Stimulated activated CD8-positive, alpha-beta memory T cell treated with anti-CD3 and anti-CD28 coated beads, Interleukin-15, amount 100 ng/mL, for 24 hours (primary cell): ENCODE measurements at places on chromosomes 2 and 18.

DNA sequence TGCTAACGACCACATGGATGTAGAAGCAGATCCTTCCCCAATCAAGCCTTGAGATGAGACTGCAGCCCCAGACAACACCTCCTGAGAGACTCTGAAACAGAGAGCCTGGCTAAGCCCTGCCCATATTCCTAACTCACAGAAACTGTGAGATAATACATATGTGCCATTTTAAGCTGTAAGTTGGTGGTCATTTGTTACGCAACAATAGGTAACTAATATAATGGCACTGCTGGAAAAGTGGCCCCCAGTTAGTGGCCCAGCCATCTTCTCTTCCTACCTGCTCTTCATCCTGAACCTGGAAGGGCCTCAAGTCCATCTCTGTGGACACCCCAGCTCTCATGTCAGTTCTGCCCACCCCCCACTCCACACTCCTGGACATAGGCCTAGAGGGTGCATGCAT, 144.0 kb downstream of the TMEM17 start:
- DNase-seq: no peak

DNA sequence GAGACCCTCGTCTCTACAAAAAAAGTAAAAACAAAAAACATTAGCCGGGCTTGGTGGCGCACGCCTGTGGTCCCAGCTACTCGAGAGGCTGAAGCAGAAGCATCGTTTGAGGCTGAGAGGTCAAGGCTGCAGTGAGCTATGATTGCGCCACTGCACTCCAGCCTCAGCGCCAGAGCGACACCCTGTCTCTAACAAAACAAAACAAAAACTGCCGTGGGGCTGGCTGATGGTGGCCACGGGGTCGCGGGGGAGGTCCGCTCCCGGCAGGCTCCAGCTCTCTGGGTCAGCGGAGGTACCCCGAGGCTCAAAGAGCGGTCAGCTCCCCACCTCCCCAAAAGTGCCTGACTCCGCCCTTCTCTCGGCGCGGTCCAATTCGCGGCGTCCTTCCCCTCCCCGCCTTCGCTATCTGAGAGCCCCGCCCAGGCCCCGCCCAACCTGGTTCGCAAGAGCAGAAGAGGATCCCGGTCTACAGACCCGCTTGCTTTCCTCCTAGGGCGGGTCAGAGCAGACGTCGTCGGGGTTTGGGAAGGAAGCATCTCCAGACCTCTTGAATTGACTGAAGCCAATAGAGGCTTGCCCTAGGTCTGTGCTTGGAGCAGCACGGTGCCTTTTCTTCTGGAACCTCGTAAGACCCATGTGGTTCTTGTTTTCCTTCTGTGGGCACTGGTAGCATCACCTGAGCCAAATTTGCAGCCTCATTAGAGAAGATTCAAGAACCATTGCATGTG, 7.8 kb downstream of the RAX start:
- DNase-seq: no peak

DNA sequence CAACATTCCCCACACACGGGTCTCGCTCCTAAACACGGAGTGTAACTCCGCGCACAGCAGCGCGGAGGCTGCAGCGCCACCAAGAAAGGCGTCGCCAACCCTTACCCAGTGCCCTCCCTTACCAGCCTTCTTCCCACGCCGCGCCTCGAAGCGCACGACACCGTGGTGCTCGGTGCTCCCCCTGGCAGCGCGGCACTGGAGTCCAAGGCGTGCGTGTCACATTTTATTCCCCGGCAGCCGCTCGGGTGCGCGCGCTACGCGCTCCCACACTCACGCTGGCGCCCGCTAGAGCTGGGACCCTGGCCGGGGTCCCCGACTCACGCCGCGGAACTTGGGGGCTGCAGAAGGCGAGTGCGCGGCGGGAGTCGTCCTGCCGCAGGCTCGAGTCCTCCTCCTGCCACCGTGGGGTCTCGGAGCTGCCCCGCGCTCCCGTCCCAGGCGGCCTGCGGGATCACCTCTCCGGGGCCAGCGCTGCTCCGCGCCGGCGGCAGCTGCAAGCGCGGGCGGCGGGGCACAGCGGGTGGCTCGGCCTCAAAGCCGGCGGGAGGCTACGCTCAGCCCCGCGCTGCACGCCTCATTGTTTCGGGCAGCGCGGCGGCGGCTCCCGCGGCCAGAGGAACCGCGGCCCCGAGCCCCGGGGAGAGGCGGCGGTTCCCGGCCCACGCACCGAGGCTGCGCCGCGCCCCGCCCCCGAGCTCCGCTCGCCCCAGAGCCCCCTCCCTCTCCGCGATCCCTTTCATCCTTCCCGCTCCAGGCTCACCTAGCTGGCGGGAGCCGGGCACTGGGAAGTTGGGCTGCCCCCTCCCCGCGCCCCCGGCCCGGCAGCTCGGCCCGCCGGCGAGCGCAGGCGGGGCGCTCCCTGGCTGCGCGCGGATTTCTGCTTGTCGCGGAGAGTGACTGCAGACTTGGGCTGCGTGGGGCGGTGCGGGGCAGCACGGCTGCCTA, at the start of gene ST6GAL2:
TSS of gene ST6GAL2 (minus strand) at position 197 of the 945 bp plus-strand sequence. CDS start 42,190 bp downstream, outside the sequence.
- no peak for DNase-seq

DNA sequence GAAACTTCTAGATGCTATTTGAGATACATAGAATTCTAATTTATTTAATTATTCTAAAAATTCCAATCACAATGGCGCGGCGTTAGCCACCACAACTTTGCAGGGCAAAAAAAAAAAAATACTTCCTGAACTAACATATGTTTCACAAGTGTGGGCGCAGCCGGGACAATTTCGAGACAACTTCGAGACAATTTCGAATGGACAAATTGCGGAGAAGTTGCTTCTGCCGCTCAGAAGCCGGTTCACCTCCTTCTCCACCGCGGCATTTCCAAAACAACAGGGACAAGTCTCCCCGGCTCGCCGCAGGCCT, 842 bp downstream of the PAX3 start:
- DNase-seq: no peak

- no peak for DNase-seq
Measured at GRCh38 chr2:46690825-46691224, 211.5 kb downstream of the TMEM247 start.

- no peak for DNase-seq
Measured at GRCh38 chr2:101692766-101693165, 4.7 kb upstream of the MAP4K4 start.

DNA sequence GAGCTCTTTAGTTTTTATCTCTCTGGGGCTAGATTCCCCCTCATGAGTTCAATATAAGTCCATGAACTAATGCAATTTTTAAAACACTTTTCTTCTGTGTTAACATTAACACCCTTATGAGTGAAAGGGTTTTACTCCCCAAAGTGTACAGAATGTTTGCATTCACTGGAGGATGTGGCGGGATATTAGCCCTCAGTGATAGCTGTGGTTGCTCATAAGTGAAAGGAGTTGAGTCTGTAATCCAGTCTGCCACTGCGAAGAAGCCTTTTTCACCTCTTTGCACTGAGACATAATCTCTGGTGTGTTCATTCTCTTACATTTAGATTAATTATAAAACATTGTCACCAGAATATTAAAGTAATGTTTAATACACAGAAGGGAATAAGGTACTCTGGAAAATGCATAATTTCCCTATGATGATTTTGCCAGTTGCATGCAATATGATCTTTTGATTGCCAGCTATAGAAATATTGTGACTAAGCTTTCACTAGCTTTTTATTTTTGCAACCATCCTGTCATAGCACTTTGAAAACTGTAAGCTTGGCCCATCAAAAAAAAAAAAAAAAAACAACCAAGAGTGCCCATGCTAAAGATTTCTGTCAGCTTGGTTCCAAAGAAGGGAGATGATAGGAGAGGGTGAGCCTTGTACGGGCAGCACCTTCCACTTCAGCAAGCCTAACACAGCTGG, 113.2 kb downstream of the BCL11A start:
- DNase-seq: no peak

DNA sequence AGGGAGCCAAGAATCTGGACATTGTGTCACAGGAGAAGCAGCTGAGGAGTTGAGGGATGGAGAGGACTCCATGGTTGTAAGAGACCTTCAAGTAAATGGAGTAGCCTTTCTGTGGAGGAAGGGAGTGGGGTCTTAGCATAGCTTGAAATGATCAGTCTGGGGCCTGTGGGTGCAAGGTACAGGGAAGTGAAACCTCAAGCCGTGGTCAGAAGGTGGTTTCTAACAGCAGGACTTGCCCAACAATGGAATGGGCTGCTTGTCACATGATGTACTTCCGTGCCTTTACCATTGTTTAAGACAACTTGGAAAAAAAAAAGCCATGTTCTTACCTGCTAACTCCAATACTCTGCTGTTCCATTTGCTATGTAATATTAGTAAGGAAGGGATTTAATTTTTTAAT, 140.7 kb downstream of the LDLRAD4 start:
- DNase-seq: no peak

GRCh38 chr2:120230515-120231471, 7.6 kb upstream of the TMEM185B start:
- no peak for DNase-seq

GRCh38 chr2:155145758-155146229, 447.3 kb downstream of the KCNJ3 start:
- DNase-seq: no peak

- DNase-seq: peak; percentile 6
Measured at GRCh38 chr2:23926290-23926749, 603 bp downstream of the ATAD2B start.

- no peak for DNase-seq
Measured at GRCh38 chr18:50662177-50662576, 102.3 kb downstream of the MAPK4 start.

GRCh38 chr2:85545780-85546240, 6.8 kb downstream of the MAT2A start:
- no peak for DNase-seq

GRCh38 chr18:27094621-27095020, 90.5 kb downstream of the CHST9 start:
- no peak for DNase-seq

DNA sequence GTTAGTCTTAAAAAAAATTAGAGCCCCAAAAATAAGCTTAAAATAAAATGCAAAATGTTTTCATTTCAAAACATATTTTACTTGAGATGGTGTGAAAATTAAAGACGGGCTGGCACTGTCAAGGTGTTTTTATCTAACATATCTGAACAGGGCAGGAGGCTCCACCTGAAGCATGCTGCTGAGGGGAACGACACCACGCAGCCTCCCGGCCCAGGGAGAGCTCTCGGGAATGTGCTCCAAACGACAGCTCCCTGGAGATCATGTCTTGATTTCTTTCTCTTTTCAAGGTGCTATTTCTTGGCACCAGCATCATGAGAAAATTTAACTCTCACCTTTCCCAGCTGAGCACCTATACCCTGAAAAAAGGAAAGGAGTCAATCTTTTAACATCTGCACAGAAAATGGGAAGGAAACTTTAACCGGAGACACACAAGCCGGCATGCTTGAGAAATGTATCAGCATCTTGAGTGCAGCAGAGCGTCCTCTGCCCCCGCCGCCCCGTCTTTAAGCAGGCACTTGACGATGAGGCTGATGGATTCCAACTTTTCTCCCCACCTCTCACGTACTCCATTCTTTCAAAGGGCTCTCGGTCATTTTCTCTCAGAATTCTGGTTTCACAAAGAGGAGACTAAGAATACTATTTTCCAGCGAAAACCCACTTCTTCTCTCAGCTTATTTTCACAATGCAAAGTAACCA, 56.6 kb downstream of the EIPR1 start:
- DNase-seq: no peak

GRCh38 chr2:5937851-5938565, 245.8 kb downstream of the SOX11 start:
- DNase-seq: no peak

DNA sequence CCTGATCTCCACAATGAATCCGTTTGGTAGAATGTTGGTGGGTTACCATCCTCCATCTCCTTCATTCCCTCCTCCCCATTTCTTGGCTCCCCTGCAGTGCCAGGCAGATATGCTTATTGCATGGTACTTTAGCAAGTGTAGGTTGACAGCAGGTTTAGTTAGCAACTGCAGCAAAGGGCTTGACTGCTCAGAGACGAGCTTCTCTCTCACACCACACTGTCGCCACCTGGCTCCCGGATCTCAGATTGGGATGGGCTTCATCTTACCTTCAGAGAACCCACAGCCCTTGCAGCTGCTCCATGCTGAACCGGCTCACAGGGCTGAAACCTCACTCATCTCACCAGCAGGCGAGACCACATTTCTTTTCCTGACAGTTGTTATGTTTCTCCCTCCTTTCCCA, 88.8 kb downstream of the VWA3B start:
- no peak for DNase-seq

DNA sequence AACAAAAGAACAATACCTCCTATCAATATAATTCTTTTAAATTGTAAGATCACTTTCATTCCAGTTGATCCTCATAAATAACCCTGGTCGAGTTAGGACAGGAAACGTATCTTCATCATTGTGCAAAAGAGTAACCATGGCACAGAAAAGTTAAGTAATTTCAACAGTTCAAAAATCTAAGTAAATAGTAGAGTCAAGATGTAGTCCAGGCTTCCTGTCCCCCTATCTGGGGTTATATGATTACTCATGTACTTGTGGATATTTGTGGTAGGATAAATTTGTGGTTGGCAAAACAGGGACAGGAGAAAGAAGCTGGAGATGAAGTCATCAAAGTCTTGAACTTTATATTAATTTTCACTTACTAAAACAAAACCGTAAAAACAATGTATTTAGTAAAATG, 772.6 kb downstream of the TSN start:
- DNase-seq: no peak

DNA sequence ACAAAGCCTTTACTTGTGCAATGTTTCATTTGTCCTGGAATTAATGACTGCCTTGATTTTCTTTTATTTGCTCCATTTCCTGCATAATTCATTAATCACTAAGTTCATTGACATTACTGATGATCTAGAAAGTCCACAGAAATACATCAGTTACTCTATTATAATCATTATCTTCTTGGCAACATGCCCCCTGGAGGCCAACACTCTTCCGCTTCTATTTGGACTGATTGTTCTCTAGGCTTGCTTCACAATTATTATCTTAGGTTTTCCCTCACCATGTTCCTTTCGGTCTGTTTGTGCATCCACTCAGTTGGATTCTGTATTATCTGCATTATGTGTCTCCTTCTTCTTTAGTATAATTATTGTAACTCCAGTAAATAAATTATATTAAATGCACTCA, 461.0 kb upstream of the CDH2 start:
- DNase-seq: no peak

GRCh38 chr18:9952633-9953416, 39.0 kb downstream of the VAPA start:
- DNase-seq: no peak

DNA sequence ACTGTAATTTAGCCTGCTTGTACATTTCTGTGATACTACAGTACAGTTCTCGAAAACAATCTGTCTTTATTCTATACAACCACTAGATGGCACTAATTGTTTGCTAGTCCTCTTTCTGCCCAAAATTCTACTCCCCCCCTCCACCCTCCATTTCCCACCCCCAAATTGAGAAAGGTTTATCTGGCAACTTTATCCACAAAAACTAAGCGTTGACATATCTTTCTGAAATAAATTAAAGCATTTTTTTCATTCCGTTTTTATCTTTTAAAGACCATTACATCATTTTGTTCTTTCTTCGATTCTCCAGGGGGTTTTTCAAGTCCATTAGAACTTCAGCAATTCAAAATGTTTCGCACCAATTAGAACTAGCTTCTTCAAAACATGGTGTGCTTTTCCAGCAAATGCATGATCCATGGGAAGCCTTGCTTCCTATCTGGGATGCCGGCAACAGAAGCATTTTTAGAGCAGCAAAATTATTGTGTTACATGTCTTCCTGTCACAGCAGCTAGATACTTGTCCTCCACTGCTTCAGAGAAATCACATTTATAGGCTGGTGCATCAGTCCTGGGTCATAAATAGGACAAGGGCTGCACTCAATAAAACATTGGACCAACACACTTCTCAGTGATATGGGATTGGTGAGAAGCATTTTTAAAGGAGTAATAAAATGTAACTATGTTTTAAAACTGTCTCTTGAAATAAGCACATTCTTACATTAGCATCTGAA, 241.3 kb downstream of the PAX3 start:
- DNase-seq: no peak

GRCh38 chr2:38178556-38179419, 102.8 kb upstream of the CYP1B1 start:
- DNase-seq: no peak
